ENCODE measurements at places on chromosomes 12 and 14.

DNA sequence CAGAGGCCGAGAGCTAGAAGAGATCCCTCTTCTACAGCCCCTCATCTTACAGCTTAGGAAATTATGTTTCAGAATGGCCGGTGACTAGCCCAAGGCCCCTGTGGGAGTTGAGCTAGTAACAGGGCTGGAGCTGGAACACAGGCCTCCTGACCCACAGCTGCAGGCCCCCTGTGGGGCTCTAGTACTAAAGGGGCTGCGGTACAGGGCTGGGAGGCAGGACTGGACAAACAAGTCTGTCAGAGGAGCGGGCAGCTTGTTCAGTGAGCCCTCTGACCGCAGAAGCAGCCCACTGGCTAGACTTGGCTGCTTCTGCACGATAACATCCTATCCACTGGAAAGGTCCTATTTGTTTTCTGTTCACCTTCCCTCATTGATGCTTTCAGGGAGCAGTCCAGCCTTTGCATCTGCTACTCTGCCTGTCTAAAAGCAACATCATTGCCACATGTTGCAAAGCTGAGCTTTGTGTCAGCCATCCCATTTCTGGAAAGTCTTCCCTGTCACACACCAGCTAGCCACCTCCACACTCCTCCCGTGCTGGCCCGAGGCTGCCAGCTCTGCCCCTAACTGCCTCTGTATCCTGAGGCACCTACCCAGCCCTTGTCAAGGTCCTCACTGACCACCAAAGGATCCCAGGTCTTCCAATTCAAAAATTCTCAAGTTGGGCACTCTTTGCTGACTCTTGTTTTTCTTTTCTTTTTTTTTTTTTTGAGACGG lies 10.2 kb downstream of the PSMC1 start:
- DNase-seq = no peak

- DNase-seq = no peak
These were observed 16.4 kb upstream of the PITPNM2 start for GRCh38 chr12:123167329-123167728.

DNA sequence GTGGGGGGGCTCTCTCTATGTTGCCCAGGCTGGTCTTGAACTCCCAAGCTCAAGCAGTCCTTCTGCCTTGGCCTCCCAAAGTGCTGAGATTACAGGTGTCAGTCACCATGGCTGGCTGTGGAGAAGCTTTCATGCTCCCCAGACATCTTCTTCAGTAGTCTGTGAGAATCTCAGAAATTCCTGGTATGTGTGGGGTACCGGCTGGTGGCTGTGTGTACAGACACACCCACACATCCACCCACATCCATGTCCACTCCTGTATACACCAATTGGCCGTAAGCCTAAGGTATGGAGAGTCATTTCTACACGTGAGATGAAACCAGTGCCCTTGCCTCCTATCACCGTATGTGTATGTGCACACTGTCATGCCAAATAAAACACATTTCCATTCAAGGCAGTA lies 27.8 kb downstream of the GPRC5D start:
- DNase-seq = no peak

- DNase-seq = no peak
These were observed 6.0 kb downstream of the BDKRB1 start for GRCh38 chr14:96261772-96262655.

DNA sequence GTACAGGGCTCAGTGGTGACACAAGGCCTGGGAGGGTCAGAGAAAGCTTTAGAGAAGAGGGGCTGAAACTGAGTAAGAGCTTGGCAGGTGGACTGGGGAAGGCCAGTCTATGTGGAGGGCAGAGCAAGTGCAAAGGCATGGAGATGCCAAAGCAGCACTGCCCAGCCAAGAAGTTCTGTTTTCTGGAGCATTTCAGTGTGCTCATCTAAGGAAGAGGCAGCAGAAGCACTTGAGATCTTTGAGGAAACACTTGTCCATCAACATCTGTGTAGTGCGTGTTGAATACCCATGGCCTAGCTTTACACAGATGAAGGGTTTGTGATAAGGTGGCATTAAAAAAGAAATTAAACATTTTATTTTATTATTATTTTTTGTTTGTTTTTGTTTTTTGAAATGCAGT lies 52.8 kb downstream of the FOS start:
- DNase-seq = no peak

GRCh38 chr12:11723993-11724392 lies 74.5 kb downstream of the ETV6 start:
- no peak for DNase-seq

GRCh38 chr12:121592320-121592719 lies 11.5 kb upstream of the KDM2B start:
- no peak for DNase-seq

GRCh38 chr12:68001486-68002466 lies 12.5 kb downstream of the IFNG-AS1 start:
- DNase-seq = peak; percentile 40

GRCh38 chr14:92108345-92109254 lies 2.2 kb upstream of the ATXN3 start:
- no peak for DNase-seq

DNA sequence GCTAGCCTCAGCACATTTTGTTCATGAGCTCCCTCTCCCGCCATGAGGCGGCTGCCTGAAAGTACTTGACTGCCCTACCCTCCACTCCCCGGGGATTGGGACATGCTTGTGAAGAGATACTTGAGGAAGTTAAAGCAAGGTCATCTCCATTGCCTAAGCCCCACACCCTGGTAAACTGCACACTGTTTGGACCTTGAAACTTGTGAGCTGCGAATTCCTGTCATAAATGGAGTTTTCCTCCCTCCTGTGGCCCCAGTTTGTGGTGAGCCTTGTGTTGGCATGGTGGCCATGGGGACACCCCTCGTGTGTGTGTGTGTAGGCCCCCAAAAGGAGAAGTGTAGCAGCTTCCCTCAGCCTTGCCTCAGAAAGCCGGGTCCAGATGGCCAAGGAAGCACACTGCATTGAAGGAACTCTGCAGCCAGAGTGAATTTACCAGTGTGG lies 395.5 kb downstream of the ZFP36L1 start:
- DNase-seq = no peak

DNA sequence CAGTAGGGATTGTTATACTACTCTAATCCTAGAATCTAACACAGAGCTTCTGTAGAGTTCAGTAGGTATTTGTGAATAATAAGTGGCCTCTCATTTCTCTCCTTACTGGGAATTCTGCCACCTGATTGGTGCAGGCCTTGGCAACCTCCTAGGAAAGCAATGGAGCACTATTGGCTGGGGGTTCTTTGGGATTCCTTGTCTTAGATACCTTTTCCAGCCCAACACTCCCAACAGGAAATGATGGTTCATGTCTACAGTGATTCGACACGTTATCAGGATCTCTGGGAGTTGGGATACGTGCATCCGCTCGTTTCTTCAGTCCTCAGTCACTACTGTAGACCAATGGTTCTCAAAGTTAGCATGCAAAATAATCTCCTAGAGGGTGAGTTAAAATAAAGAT lies 67.4 kb downstream of the ELK3 start:
- DNase-seq = no peak

DNA sequence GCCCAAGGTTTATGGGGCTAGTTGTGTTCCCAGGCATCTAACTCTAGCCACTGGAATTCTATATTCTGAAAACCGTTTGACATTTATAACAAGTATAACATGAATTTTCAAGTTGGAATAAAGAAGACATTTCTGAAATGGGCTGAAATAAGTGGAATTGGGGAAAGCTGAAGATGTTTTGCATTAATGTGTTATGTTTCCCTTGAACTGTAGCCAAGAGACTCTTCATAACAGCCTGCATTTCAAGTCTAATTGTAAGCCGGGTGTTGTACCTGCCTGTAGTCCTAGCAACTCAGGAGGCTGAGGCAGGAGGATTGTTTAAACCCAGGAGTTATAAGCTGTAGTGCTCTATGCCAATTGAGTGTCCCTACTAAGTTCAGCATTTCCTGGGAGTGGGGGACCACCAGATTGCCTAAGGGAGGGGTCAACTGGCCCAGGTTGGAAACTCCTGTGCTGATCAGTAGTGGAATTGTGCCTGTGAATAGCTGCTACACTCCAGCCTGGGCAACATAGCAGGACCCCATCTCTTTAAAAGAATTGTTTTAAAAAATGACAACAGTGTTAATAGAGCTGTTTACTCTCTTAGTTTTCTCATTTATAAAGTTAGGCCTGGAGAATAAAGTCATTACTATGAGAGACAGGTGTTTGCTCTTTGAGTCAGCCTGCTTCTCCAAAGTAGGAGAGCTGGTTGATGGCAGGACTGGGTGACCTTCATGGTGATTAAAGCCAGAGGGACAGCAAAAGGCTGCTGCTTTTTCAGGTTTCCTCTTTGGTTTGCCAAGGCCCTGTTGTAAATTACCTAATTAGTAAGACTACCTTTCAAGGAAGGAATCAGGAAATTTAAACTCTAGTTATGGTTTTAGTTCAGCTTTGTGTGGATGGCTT lies 483.6 kb upstream of the RGS6 start:
- peak; percentile 15 for DNase-seq
